Inflammatory macrophage treated with lipopolysaccharide for 4 hours (primary cell): ENCODE measurements at places on chromosomes 7 and 10.

GRCh38 chr7:28142650-28143049, 37.9 kb downstream of the JAZF1 start:
- no peak for DNase-seq

GRCh38 chr10:54609423-54609822, 191.6 kb downstream of the PCDH15 start:
- no peak for DNase-seq

DNA sequence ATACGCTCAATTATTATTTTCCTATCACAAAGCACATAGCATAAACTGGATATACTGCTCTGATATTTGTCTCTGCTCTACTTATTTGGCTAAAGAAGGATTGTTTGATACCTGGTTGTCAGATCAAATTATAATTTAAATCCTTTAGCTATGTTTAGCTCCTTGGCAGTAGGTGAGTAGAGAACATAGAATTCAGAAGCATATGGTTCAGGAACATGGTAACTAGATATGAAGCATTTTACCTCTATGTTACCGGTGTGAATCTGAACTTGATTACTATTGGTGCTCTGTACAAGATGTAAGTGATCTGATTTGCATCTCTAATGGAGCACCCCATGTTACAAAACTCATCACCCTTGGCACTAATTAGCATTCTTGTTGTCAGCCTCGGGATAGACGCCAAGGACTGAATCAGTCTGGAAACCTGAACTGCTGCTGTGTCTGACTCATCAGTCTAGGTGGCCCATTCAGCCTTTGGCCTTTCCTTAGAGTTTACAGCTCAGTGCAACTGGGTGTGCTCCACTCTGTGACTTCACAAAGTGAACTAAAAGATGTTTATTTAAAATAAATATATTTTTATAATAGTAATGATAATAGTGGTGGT, 12.3 kb upstream of the MYPN start:
- DNase-seq, result no peak

- DNase-seq, result no peak
Measured at GRCh38 chr10:57917019-57917418, 350.7 kb downstream of the IPMK start.

DNA sequence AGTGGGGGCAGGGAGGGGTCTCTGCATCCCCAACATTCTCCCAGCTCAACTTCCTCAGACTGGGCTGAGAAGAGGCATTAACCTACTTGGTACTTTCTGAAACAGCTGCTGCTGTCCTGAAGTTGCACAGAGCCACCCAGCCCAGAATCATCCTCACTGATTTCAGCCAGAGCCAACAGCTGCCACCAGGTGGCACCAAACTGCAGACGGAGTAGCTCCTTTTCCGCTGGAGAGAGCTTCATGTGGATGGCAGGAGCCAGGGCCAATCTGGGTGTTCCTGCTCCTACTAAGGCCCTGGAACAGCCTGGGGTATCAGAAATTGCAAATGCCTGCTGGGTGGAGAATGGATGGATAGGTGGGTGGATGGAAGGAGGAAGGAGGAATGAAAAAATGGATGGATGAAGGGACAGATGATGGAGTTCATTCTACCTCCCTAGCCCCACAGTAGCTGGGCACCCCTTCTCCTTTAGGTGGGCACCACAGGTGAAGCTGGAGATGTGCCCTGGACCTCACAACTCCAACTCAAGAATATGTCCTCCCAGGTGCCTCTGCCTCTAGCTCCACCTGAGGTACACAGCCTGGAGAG, 11.8 kb upstream of the DRGX start:
- peak; percentile 67 for DNase-seq

DNA sequence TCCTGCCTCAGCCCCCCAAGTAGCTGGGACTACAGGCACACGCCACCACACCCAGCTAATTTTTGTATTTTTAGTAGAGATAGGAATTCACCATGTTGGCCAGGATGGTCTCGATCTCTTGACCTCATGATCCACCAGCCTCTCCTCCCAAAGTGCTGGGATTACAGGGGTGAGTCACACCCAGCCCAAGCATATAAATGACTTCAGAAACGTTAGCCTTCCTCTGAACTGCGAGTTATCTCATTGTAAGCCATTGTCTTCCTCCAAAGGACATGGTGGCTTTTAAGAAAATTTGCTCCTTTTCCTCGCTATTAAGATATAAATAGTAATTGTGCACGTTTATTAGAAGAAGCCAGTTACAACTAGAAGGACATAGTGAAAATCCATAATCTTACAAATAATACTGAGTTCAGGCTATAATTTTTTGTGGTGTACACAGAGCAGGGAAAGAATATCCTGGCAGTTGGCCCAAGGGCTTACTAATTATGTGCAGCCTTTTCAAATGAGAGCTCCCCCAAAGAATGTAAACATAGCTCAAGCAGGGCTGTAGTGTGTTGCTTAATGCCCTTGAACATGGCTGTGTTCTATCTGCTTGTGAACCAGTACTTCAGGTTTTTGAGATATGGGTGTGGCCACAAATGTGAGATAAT, 495.8 kb downstream of the PARD3 start:
- DNase-seq, result no peak
